PC-9 (cell line): ENCODE measurements at places on chromosomes 4 and X.
A peak's percentile ranks its signal among the peaks of the same experiment; 100 is the strongest.

GRCh38 chrX:132858018-132858417, 100.4 kb downstream of the HS6ST2 start:
- peak; percentile 77 for DNase-seq

DNA sequence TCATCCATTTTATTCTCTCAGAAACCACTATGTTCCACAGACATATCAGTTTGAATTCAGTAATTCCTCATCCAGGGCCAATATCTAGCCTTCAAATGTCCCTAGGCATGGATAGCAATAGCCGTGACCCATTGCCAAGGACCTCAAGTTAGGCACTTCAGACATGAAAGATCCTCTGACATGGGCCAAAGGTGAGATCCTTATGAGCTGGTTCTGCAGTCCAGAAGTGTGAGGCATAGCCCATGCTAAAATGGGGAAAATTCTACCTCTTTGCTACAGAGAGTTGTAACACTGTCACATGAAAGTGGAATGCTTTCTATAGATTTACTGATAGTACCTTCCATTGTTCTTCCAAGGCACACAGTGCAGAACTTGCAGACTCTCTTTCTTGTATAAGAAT, 349.7 kb upstream of the GALNT7 start:
- DNase-seq: no peak

GRCh38 chr4:144656850-144657249, 10.9 kb downstream of the HHIP start:
- no peak for DNase-seq

DNA sequence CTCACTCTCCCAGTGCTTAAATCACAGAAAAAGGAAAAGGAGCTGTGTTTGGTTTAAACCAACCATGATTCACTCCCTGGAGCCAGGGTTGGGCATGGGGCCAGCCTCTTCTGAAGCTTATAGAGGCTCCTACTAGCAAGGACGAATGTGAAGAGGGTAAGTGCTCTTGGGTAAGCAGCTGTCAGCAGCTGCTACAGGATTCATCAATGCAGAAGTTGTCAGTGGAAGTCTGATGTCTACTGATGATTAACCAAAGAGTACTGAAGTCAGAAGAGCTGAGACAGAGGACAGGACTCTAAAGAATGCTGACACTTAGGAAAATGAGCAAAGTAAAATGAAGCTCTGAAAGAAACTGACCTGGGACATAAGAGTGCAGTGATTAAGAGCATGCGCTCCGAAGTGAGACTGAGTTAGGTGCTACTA, 32.7 kb upstream of the JADE1 start:
- DNase-seq: no peak

DNA sequence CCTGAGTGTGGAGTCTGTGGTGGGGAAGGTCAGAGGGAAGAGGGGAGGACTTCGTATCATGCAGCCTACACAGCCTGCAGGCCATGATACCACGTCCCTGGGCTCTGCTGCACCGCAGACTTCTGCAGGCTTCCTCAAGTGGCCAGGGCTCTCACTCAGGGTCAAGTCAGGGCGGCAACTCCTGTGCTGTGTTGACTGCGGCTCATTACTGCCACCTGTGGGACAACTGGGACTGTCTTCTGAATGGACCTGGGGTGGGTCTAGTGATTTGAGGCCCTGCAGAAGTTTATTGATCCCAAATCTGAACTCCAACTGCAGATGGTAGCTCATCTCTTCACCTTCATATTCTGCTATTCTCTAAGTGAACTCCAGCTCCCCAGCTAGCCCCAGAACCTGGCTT, 167.1 kb downstream of the NSUN7 start:
- no peak for DNase-seq

- no peak for DNase-seq
These were observed 226.4 kb upstream of the CASK start for GRCh38 chrX:42149765-42150164.

DNA sequence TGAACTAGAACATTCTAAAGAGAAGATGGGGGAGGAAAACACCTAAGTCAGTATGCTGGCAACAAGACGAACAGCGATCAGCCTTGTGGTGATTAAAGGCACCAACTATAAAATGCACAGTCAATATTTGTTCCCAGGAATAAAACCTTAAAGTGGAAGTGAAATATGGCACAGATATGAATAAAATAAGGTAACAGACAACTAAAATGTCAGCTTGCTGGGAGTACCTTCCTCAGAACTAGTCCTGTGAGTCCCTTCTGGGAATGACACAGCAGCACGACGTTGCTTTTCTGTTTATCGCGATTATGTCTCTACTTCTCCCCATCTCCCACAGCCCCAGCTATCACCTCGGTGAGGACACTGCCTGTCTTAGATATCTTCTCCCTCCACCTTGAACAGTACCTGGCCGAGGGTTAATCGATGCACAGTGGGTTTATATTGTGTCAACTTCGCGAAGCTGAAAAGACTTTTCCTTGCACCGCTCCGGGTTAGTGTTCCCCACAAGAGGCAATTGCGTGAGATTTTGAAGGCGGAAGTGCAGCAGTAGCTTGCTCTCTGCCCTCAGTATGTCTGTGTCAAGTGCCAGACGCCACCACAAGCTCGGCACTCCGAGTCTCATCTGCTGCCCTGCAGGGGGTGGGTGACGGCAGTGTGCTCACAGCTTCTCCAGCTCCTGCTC, 17.4 kb downstream of the MTNR1A start:
- DNase-seq: no peak

DNA sequence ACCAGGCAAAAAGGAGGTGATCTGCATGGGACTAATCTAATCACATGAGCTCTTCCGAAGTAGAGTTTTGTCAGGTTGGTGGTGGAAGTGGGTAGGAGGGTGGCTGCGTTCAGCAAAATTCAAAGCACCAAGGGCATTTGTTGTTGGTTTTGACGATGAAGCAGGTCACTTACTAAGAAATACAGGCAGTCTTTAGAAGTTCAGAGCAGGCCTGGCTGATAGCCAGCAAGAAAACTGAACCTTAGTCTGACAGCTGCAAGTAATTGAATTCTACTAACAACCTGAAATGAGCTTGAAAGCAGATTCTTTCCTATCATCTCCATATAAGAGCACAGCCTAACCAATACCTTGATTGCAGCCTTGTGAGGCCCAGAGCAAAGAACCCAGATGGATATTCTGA, 505.8 kb downstream of the KLHL13 start:
- DNase-seq: no peak

- DNase-seq: no peak
These were observed 61.9 kb upstream of the CLDN34 start for GRCh38 chrX:9905288-9905687.

GRCh38 chr4:60128888-60129287, 1071.2 kb upstream of the ADGRL3 start:
- DNase-seq: no peak

- no peak for DNase-seq
These were observed 1195.8 kb downstream of the PCDH18 start for GRCh38 chr4:136336479-136336878.

- DNase-seq: no peak
These were observed 178.4 kb downstream of the ANKRD50 start for GRCh38 chr4:124534131-124534530.

- DNase-seq: no peak
These were observed 62.2 kb upstream of the IL13RA1 start for GRCh38 chrX:118665204-118665603.

- DNase-seq: no peak
These were observed 8.7 kb downstream of the RHOH start for GRCh38 chr4:40205259-40206198.

DNA sequence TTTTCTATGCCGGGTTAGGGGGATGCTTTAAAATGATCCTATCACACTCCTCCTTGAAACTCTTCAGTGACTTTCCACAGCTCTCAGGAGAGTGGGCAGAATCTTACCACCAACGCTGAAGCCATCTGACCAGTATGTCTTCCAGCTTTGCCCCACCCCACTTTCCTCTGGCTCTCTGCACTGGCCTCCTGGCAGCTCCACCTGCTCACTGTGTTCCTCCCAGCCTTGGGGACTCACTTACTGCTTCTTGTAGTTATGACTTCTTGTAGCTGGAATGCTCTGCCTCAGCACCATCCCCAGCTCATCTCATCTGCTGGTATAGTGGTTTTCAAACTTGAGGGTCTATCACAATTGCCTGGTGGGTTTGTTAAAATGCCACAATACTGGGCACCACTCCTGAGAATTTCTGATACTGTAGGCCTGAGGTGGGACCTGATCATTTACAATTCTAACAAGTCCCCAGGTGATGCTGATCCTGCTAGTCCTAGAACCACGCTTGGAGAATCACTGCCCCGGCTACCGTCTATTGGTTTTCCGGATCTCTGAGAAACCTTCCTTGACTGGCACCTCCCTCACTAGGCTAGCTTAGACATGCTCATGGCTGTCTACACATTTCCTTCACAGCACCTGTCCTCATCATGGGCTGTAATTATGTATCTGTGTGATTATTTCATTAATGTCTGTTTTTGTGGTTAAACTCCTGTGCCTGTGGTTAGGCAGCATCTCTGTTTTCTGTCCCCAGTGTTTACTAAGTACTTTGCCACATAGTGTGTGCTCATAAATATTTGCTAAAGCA, 152.2 kb downstream of the MGST2 start:
- no peak for DNase-seq

DNA sequence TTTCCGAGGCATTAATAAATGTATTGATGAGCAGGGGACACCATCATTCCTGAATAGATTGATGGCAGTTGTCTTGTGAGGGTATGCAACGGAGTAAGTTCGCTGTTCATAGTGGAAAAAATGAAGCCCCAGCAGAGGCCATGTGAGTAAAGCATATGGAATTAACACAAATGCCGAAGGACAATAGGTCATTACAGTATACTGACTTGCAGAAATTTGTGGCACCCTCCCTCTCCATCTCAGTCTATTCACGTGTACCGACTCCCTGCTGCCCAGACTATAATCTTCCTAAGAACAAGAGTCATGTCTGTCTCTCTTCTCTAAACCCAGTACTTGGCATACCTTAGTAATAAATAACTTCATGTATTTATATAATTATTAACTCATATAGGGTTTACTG, 47.1 kb upstream of the PCDH10 start:
- DNase-seq: no peak

- DNase-seq: no peak
These were observed 71.3 kb upstream of the ADGRG2 start for GRCh38 chrX:19193565-19193964.

- no peak for DNase-seq
These were observed 708 bp upstream of the PCGF3 start for GRCh38 chr4:704971-705277.

GRCh38 chr4:161900110-161900509, 263.7 kb downstream of the FSTL5 start:
- no peak for DNase-seq

DNA sequence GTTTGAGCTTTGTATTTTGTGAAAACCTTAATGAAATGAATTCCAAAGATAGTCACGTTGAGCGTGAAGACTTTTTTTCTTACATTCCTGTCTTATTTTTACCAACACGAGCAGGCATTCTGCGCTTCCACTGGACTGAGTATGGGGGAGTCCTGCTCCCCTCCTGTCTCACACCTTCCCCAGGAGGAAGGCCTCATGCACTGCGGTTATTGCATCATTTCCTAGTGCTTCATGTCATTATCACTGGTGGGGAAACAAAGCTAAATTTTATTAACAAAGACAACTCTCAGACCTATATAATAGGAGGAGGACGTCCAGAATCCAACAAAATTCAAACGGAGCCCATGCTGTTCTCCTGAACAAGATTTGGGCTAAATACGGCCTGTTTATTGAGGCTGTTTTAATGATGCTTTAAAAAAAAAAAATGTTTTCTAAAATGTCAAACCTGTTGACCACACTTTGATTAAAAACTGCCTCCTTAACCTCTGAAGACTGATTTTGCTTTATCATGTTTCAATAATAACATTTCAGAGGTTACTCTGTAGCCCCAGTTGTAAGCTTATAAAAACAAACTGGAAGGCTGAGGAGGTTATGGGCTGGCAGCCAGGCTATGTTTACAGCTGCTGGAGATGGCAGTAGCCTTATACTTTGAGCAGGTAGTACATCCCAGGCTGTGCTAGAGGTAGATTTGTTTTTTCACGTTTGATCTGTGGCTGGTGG, 118.0 kb downstream of the SOWAHB start:
- DNase-seq: no peak

DNA sequence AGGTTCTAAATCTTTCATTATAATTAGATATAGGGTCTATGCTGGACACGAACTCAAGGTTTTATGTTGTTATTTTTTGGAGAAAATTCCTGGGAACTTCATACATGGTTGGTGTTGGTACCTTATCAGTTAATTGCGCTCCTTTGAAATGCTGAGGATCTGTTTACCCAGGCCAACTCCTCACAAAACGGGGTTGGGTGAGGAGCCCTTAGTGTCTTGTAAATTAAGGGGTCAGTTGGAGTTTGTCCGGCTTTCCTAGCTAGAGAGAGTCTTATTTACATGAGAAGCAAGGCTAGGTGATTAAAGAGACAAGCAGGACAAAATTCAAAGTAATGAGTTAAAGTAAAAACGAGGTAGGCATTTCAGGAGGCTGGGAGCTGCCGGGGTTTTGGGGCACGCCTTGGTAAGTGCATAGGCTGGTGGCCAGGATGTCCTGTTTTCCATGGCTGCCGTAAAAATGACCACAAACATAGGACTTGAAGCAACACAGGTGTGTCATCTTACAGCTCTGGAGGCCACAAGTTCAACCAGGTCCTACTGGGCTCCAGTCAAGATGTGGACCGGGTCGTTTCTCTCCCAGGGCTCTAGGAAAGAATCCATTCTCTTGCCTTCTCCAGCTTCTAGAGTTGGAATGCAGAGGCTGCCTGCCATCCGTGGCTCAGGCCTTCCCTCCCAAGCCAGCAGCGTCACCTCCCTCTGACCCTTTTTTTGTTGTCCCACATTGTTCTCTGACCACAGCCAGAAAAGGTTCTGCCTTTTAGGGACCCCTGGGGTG, 19.8 kb downstream of the PSAPL1 start:
- DNase-seq: no peak

- no peak for DNase-seq
These were observed 28.6 kb downstream of the ANAPC10 start for GRCh38 chr4:145069361-145069760.

DNA sequence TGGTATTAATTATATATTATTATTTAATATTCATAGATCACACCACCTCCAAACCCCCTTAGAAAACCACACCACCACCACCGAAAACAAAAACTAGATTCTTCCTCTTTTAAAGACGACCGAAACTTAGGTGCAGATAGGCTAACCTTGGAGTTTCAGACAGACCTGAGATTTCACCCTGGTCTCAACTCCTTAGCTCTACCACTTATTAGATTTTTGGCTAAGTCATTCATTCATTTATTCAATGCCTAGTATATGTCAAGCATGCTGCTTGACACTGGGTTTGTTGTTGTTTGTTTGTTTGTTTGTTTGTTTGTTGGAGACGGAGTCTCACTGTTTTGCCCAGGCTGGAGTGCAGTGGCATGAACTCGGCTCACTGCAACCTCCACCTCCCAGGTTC, 9.5 kb upstream of the BMP2K start:
- no peak for DNase-seq

- DNase-seq: no peak
These were observed 144.2 kb downstream of the AASDH start for GRCh38 chr4:56243107-56243506.
